NAMALWA (cell line): ENCODE measurements at places on chromosomes 1 and 21.

DNA sequence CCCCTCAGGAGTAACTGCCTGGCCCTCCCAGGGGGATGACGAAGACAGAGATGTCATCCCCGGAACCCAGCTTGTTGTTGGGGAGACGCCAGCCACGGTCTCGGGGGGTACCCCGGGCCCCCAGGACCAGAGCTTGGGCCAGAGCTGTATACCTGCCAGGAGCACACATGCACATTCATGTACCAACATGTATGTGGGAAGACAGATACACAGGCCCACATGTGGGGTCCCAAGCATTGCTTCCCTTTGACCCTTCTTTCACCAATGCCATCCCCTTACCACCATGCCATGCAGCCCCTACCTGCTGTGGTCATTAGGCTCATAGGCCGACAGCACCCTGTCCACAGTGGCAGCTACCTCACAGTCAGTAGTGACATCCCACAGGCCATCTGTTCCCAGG is 3.2 kb upstream of the RHOC start:
- no peak for DNase-seq

- DNase-seq, result no peak
Measured at GRCh38 chr1:101130673-101131072, 105.1 kb upstream of the DPH5 start.

- DNase-seq, result no peak
Measured at GRCh38 chr1:231921646-231922345, 295.2 kb downstream of the DISC1 start.

- no peak for DNase-seq
Measured at GRCh38 chr1:82062206-82062605, 261.5 kb downstream of the ADGRL2 start.

DNA sequence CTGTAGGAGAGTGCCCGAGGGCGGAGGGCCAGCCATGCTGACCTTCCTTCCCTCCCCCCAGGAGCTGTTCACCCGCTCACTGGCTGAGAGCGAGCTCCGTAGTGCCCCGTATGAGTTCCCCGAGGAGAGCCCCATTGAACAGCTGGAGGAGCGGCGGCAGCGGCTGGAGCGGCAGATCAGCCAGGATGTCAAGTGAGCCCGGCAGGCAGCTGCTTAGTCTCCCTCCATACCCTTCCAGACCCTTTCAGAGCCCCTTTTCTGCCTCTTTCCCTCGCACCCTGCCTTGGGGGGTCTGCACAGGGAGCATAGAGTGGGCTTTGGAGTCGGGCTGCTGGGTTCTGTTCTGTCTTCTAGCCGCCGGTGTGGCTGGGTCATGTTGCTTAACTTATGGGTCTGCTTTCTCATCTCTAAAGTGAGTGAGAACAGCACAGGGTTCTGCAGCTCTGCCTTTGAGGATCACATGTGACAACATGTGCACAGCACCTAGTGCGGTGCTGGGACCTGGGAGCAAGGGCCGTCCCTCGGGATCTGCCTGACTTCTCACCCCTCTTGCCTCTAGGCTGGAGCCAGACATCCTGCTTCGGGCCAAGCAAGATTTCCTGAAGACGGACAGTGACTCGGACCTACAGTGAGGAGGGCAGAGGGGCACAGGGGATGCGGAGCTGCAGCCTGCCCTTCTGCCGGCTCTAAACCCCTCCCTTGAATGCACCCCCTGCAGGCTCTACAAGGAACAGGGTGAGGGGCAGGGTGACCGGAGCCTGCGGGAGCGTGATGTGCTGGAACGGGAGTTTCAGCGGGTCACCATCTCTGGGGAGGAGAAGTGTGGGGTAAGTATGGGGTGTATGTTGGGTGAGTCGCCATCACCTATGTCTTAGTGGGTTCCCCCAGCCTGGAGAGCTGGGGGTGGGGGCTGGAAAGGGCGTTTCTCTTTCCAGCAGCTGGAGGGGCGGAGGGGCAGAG is 6.2 kb downstream of the AMPD2 start:
- no peak for DNase-seq

DNA sequence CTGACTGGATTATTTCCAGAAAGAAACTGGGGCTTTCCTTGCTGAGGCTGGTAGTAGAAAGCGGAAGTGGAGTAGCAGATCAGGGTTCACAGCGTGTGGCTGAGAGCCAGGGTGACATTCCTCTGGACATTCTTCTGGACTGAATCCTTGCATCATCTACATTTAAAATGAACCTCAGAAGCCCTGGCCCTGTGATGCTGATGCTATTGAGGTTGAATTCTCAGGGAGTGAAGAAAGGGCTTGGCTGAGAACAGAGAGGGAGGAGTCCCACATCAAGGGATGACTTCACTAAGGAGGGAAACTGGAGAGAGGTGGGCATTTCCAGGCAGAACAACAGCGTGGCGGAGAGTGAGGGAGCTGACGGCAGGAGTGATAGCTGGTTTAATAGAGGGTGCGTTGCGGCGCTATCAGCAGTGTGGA is 102.3 kb upstream of the LMO4 start:
- DNase-seq, result no peak

DNA sequence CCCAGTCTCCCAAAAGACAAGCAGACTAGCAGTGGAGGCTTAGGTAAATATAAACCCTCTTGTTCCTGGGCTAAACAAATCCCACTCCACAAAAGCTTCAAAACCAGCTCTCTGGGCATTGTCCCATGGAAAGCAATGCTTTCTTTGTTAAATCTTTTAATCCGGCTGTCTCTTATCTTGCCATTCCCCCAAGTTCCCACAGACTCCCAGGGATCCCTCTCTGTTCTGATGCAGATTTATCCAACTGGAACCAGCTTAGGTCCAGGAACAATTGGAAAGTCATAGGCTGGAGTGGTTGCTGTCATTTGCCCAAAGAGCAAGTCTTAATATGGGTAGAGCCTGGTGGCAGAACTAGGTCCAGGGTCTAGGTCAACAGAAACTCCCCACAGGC is 110.1 kb upstream of the ATP1A1 start:
- no peak for DNase-seq

DNA sequence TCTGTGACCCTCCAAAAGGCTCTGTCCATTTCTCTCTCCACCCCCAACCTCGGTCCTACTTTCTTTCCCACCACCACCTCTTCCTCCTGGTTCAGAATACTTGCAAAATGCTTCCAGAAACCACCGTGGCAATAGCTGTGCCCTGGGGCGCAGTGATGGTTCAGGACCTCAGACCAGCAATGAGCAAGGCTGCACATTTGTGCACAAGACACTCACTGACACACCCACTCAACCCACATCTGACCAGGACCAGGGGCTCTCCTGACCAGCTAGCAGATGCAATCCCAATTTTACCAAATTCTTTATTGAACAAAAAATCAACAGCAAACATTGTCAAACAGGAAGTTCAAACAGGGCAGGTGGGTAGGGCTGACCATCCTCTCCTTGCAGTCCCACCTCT is 25.7 kb downstream of the SPOCD1 start:
- no peak for DNase-seq

GRCh38 chr21:45219517-45219916 is 68.2 kb downstream of the POFUT2 start:
- DNase-seq, result no peak

- DNase-seq, result no peak
Measured at GRCh38 chr1:8844501-8845006, 27.1 kb upstream of the RERE start.

GRCh38 chr1:227297073-227297793 is 21.1 kb downstream of the CDC42BPA start:
- no peak for DNase-seq

GRCh38 chr1:101282314-101283038 is 45.7 kb downstream of the S1PR1 start:
- DNase-seq, result no peak

- DNase-seq, result peak; percentile 15
Measured at GRCh38 chr1:5448486-5448885, 543.7 kb downstream of the NPHP4 start.

- DNase-seq, result peak; percentile 92
Measured at GRCh38 chr1:14661222-14661621, 62.7 kb downstream of the KAZN start.

DNA sequence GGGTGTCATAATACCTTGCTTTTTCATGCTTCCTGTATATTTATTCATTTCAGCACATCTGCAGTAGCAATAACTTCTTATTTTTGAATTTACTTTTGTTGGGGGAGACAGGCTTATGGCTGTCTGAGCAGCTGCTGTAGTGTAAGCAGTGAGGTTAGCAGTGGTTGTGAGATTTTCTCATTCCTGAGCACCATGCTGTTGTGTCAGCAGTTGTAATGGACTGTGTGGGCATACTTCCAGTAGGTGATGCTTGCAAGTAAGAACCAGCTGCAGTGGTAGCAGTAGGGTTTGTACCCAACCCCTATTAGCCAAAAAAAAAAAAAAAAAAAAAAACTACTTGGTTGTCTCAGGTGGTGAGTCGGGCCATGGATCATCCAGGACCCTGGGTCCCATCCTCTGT is 311.6 kb downstream of the NUF2 start:
- no peak for DNase-seq

DNA sequence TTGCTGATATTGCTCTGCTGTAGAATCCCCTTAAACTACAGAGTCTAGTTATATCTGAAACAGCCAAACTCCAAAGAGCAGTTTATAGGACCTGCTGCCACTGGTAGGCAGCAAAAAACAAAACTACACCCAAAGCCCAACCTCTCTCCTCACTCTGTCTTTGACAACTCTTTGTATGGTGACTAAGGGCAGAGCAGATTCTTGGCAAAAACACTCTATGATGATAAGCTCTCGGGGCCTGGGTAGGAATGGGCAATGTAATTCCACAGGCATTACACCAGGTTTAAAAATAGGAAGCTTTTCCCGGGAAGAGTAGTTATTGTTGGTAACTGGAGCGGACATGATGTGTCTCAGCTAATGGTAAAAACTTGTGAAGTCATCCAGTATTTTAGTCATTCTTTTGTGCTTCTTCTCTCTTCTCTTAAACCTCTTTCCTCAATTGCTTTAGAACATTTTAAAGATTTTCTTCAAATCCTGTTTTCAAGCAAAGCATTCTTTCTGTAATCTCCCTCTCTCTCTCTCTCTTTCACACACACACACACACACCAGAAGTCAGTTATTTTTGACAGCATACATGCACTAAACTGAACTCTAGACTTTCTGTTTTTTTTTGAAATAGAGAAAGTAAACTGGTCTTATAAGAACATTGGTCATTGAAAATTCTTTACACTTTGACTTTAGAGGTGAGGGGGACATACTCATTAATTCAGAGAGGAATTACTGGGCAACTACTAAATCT is 193.5 kb downstream of the PAPPA2 start:
- no peak for DNase-seq

DNA sequence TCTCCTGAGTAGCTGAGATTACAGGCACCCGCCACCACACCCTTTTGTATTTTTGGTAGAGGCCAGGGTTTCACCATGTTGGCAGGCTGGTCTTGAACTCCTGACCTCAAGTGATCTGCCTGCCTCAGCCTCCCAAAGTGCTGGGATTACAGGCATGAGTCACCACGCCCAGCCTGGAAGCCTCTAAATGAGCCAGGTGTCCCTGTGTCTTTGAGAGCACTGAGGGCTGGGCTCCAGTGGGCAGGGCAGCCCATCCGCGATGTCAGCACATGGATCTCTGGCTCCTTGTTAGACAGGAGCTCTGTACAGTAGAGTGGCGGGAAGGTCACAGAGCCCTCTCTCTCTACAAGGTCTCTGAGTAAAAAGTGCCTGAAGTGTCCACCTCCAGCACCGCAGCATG is 124.3 kb downstream of the PGBD5 start:
- DNase-seq, result no peak

GRCh38 chr1:229271448-229272159 is 693 bp downstream of the RAB4A start:
- peak; percentile 59 for DNase-seq

GRCh38 chr1:94335950-94336349 is 82.2 kb upstream of the ABCD3 start:
- peak; percentile 68 for DNase-seq

DNA sequence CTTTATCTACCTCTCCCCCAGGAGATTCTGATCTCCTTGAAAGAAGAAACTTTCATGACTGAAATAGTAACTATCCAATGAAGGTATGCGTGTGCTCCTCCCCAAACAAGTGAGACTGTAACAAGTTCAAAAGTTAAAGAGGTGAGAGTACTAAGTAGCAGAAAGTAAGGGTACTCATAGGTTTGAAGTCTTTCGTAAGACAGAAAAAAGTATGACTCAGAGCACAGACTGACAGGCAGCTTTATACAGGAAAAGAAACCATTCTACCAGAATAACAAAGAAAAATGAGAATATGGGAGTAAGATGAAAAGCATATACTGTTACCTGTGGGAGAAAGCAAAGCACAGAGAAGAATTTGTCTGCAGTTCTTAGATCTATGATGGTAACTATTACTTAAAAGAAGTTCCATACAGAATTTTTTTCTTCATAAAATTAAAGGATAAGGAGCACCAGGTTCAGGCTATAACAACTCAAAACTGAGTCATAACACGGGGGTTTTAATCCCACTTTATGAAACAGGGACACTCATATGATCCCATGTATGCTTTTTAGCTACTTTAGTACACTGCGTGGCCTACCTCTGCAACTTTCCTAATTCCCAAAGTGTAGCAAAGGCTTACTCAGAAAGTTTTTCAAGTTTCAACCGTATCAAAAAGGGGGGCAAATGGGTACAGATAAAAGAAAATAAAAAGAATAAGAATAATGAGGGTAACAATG is 52.0 kb downstream of the FOXJ3 start:
- no peak for DNase-seq

DNA sequence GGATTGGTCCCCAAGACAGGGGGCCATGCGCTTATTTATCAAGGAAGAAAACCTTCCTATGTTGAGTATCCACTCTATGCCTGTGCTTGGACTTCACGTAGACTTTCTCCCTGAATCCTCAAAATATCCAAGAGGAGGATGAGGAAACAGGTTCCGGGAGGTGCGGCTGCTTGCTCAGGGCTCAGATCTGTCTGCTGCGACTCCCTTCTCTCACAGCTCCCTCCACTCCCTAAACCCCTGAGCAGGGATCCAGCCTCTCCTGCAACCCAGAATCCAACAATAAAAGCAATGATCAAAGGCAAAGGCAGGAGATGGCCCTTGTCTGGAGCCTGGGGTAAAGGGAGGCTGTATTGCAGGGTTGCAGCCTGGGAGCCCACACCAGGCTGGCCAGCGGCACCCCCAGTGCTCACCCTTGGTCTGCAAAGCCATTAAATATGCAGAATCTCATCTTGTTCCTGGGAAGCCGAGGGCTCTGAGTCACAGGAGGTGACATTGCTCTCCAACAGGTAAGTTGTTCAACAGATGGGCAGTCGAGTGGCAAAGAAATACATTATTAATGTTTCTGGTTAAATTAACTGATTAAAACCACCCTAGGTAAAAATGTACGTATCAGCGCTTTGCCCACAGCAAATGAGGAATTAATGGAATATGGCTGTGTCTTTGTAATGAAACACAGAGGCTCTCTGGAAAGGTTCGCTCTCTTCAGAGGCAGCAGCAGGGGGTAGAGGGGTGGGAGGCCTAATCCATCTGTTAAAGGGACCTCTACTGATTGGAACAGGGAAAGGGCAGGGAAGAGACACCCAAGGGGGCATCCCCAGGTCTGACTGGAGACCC is 111.5 kb downstream of the GRIK3 start:
- DNase-seq, result no peak

DNA sequence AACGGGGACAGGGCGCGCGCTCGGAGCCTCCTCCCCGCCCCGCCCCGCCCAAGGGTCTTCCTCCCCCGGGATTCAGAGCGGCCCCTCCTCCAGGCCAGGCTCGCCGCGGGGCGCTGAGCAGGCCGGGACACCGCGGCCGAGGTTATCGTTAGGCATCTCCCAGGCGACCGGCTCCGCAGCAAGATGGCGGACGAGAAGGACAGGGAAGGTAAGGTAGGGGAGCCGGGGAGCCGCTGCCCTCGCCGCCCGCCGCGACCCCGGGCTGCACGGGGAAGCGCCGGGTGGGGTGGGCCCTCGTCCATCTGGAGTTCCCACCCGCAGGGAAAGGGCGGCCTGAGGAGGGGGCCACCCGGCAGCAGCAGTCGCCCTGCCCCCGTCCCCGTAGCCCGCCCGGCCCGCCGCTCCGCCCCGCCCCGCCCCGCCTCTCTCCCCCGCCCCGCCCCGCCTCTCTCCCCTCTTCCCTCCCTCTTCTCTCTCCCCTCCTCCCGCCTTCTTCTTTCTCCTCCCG is 105.9 kb upstream of the HNRNPU start:
- peak; percentile 84 for DNase-seq
